ENCODE measurements at places on chromosomes 11 and 22. TPM values are rescaled to one million over a fixed set of nuclear protein-coding genes. Genes with fewer than 3 reads are reported as not detected.

GRCh38 chr11:81869351-81870065 is 864.2 kb downstream of the FAM181B start:
- no peak for DNase-seq

DNA sequence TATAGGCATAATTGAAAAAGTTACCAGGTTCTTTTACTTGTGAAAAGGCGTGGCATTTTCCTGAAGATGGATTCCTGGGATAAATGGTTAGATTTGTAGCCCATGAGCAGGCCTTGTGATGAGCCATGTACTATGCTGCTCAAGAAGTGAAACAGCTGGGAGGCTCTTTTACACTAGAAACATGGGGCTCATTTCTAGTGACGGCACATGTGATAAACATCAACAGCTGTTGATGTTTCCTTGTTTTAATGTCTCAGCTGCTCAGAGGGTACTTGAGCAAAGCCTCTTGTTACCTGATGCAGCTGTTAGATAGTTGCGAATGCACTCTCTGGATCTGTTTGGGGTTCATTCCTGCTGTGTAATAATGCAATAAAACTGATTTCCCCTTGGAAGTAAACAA is 396.8 kb downstream of the GUCY1A2 start:
- DNase-seq, result no peak

DNA sequence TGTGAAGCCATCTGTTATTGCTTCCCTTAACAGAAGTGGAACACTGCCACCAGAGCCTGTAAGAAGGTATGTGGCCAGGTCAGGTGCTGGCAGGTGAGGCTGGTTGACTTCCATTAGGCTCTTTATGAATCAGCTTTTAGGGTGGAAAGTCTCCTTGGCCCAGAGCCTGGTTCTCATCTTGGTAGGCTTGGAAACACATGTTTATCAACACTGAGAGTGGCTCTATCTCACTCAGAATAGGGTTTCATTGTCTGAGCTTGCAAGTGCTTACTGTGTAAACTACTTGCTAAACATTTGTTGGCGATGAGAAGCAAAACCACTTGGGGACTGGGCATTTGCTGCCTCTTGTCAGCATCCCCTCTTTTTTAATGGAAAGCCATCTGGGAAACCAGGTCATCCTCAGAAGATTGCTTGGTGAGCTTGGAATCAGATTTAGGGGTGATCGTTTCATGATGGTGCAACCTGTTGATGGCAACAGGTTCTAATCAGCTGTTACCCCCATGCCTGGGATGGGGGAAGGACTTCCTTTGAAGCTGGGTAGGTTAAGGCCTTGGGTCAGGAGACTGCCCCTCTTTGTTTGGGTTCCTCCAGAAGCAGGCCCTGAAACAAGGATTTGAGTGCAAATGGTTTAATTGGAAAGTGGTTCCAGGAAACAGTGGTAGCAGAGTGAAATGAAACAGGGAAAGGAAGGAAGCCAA is 75.0 kb upstream of the AMPD3 start:
- no peak for DNase-seq

GRCh38 chr22:19803736-19804267 is 43.2 kb downstream of the TBX1 start:
- no peak for DNase-seq

Gene MS4A12
- total RNA-seq, result not detected

GRCh38 chr11:131195661-131196517 is 174.5 kb upstream of the NTM start:
- no peak for DNase-seq

Gene SLC29A2
- total RNA-seq, result 5.9 TPM

DNA sequence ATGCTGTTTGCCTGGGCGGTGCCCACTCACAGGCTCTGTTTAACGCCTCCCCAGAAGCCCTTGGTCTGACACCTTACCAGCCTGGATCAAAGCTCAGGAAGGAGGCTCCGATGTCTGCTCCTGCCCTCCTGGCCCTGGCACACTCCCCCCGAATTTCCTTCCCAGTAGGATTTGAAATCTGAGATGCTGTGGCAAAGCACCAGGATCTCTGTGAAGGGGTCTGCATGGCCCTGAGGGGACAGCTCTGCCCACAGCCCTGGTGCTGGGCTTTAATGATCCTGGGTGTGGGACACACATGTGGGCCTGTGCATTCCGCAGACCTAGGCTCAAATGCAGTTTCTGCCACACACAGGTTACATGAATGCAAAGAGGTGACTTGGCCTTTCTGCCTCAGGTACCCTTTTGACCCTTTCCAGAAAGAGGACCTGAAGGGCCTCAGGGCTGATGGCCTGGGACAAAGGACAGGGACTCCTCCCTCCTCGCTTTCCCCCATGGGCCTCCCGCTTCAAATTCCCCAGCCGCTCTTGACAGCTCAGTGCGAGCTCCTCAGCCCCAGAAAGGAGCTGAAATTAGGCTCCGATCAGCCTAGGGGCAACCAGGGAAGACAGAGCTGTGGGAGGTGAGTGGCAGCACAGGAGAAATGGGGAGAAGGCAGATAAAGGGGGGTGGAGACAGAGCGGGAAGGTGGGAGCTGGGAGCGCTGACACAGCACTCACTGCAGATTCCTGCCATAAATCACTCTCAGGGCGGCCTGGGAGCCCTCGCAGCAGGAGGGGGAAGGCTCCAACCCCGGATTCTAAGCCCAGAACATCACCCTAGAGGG is 41.3 kb downstream of the TRIM29 start:
- DNase-seq, result no peak

GRCh38 chr11:125397421-125397820 is 98.6 kb downstream of the FEZ1 start:
- no peak for DNase-seq

DNA sequence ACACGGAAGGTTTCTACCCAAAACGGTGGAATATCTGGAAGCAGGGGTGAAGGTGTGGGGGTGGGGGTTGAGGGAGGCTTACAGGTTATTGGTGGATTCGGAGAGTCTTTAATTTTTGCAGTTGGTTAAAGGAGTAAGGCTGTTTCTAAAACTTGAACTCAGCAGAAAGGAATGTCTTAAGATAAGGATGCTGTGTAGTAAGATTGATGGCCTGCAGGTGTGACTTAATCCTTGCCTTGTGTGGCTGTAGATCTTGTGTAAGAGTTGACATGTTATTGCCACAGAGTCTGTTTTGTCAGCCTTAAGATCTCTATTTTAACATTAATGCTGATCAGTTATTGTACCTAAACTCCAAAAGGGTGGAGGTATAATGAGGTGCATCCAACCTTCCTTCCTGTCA is 16.4 kb upstream of the OR6M1 start:
- no peak for DNase-seq

DNA sequence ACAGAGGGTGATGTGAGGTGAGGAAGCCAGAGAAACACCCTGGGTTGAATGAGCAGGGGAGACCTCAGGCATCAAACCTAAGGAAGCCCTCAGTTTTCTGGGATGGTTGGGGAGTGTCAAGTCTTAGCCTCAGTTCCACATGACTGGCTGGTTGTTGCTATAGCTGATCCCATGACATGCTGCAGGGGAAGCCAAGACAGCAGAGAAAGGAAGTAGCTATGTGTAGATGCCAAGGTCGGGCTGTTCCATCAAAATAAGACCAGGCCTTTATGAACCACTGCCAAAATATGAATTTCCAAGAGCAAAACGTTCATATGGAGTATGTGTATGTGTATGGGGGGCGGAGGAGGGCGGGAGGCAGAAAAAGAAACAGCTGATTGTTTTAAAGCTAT is 11.6 kb downstream of the CD59 start:
- DNase-seq, result no peak

GRCh38 chr11:7586376-7586775 is 72.6 kb downstream of the PPFIBP2 start:
- no peak for DNase-seq

- no peak for DNase-seq
Measured at GRCh38 chr11:112322173-112322790, 61.6 kb upstream of the PLET1 start.

GRCh38 chr11:133271206-133271605 is 261.1 kb downstream of the OPCML start:
- no peak for DNase-seq

DNA sequence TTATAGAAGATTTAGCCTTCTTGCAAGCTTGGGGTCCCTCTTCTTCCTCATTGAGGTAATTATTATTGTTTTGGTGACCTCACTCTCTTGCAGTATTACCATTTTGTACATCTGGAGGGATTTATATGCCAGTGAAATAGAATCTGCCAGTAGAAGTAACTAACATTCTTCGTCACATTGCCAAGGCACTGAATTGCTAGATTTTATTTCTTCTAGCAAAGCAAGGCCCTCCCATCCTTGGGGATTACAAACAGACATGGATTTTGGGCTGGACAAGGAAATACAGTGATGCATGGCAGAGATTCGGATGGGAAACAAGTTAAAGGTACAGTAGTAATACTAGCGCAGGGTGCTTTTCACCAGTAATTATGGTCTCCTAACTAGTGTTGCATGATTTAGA is 7.8 kb downstream of the ADAMTS15 start:
- no peak for DNase-seq

Gene TRIM49D1
- not detected for total RNA-seq

- no peak for DNase-seq
Measured at GRCh38 chr11:66815646-66816045, 27.6 kb upstream of the RCE1 start.

DNA sequence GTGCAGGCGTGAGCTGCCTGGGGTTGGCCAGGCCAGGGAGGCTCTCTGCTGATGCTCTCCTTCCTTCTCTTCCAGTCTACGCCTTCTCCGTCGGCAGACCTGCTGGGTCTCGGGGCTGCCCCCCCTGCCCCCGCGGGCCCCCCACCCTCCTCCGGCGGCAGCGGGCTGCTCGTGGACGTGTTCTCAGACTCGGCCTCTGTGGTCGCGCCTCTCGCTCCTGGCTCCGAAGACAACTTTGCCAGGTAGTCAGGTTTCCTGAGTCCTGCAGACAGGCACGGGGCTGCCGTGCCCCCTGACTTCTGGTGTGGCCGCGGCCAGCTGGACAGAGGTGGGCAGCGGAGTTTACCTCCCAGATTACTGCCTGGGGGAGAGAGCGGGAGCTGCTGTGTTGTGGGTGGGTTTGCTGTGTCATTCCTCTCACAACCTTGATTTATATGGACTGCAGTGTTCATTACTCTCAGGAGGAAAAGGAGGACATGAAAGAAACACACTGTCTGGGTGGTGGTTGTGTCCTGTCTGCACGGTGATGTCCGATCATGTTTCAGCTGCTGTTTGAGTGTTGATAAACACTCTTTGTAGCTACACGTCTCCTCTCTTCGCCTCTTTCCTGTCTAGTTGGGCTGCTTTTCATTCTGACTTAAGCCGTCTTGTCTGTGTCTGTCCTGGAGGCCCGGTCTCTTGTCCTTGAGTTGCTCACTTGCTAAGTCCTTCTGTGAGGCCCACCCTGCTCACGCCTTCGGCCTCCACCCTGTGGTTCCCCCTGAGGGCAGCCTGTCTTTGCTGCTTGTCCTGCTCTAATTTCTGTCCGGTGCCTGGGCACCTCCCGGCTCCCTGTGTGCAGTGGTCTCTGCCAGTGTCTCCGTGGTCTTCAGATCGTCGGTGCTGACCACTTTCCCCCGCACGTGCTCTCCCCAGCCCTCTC is 35.9 kb downstream of the MUC6 start:
- no peak for DNase-seq

Gene TSSK2
- total RNA-seq, result not detected

GRCh38 chr22:22141771-22142591 is 102.6 kb upstream of the VPREB1 start:
- no peak for DNase-seq

DNA sequence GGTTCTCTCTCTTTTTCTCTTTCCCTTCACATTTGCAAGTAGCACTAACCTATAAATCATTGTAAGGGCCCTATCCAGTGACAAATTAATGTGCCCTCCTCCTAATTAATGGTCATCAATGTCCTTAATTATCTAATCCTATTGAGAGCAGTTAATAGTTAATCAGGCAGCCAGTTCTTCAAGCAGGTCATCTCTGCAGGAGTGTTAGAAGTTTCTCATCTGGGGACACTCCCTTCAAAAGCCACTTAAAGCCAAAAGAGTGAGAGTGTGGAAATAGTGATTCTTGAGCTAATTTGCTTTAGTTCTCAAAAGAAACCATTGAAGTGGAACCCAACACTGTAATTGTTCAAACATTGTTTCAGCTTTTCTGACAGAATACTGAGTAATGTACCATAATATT is 141.6 kb downstream of the ELP4 start:
- no peak for DNase-seq

Gene ADAMTS15
- total RNA-seq, result 61.2 TPM

DNA sequence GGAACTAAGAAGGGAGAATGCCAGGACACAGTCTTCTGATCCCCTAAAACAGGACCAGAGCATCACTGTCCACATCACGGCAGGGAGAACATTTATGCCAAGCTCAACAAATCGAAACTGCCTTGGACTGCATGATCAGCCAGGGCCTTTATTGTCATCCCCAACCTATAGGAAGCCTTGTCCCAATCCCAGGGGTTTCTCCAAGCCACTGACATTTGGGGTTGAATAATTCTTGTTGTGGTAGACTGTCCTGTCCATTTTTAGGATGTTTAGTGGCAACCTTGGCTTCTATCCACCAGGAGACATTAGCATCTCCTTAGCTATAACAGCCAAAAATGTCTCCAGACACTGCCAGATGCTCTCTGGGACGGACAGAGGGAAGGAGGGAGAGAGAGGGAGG is 37.1 kb downstream of the RPL27A start:
- no peak for DNase-seq

GRCh38 chr11:17350455-17351171 is 987 bp upstream of the NCR3LG1 start:
- no peak for DNase-seq

DNA sequence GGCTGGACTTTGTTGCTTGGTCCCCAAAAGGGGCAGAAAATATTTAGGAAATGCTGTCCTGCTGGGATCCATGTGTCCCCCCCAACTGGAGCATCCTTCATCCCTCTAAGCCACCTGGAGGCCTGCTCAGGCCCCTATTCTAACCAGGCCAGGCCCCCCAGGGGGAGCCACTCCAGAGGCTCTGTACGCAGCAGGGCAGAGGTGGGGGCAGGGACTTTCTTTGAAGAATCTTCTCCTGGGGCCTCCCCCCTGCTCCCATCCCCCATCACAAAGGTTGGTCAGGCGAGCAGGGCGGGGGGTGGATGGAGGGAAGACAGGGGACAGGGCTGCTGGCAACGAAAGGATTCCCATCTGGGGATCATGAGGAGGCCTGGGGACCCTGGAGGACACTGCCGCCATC is 170.8 kb downstream of the MN1 start:
- DNase-seq, result no peak

DNA sequence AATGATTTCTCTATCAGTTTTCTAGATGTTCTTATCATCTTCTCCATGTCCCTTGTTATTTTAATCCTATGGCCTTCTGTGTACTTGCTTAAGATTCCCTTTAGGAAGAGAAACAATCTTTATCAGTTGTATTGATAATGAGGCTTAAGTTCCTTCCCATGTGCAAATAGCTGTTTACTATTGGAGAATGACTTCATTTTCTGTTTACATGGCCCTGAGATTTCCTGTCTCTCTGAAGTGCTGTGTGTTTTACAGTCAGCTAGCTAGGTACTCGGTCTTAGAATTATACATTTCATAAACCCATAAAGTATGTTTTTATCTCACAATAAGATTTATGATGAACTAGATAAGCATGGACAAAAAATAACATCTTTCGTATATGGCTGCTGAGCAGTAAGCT is 67.5 kb upstream of the CCDC179 start:
- DNase-seq, result no peak

- DNase-seq, result no peak
Measured at GRCh38 chr11:115759622-115760460, 255.6 kb upstream of the CADM1 start.

Measured in mesenteric fat pad (tissue), 1 donor.